Spinal cord (tissue), 10 donors: ENCODE measurements at places on chromosomes 6 and 20. TPM values are rescaled to one million over a fixed set of nuclear protein-coding genes. Genes with fewer than 3 reads are reported as not detected.

GRCh38 chr6:13080462-13081188 is 247.7 kb downstream of the TBC1D7 start:
- no peak for DNase-seq

DNA sequence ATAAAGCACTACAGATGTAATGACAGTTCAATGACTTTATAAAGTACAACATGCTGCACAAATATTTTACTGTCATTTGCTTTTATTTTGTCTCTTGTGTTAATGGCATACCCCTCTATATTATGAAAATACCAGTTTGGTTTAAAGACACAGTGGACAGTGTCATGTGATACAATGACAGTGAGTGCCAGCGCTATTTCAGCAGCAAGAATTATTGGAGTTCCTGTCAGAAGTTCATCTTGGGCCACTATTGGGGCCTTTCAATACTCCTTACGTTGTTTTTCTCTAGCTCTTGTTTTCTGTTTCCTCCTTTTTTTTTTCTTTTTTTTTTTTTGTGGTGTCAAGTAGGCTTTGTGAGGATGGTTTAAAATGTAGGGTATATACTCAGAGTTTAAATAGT is 232.5 kb downstream of the FARS2 start:
- DNase-seq: no peak

DNA sequence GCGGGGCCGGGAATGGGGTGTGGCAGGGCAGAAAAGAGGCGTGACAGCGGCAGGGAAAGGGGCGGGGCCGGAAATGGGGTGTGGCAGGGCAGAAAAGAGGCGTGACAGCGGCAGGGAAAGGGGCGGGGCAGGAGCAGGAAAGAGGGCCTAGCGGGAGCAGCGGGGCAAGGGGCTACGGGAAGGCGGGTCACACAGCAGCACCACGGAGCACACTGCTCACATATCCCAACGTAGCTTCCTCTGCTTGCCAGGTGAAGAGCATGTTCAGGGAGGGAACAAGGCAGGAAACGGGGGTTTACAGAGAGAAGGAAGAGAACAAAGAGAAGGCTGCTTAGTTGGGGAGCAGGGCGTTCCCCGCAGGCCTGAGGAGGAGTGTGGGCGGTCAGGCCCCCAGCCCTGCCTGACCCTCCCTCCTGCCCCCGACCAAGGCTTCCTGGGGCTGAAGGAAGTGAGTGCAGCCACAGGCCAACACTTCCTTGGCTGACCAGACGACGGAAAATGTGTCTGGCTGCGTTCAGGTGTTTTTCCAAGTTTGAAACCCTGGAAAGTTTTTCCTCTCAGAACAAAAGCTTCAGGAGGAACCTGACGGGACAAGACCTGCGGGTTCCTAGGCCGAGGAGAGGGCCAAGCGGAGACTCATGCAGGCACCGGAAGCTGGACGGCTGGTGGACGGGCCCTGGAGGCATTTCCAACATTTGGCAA is 13.8 kb downstream of the UCKL1 start:
- DNase-seq: no peak

DNA sequence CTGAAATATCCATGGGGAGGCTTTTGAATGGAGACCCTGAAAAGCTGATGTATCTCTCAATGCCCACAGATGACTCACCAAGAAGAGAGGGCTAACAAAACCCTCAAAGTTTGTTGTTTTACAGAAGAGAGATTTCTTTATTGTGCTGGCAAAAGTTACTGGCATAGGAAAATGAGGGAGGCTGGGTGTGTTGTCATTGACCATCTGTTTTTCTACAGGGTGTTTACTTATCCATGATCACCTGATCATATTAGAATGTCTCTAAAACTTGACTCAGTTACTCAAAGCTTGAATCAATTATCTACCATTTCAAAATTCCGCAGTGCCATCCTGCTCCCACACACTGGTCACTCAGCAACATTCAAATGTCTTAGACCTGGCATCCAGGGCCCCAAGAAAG is 9.8 kb downstream of the NCOA6 start:
- no peak for DNase-seq

DNA sequence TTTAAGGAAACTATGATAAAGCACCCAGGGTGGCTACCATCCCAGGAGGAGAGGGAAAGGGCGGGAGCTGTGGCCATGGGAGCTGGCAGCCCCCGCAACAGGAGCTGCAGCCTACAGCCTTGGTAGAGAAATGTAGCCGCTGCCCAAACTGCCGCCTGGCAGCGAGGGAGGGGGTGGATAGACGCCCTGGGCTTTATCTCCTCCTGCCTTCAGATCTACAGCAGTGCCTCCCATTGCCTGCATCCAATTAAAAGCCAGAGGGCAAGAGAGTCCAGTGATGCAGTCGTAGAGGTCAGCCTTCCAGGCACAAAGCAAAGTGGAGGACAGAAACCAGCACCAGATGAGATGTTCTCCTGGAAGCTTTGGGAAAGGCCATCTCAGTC is 35.0 kb upstream of the ZFAND3 start:
- DNase-seq: no peak

GRCh38 chr6:55397986-55398385 is 70.7 kb downstream of the GFRAL start:
- no peak for DNase-seq

GRCh38 chr20:3590164-3590563 is 73.0 kb downstream of the GFRA4 start:
- no peak for DNase-seq

GRCh38 chr20:23092861-23093495 is 6.9 kb upstream of the CD93 start:
- no peak for DNase-seq

GRCh38 chr6:149499066-149499465 is 14.3 kb upstream of the ZC3H12D start:
- no peak for DNase-seq

DNA sequence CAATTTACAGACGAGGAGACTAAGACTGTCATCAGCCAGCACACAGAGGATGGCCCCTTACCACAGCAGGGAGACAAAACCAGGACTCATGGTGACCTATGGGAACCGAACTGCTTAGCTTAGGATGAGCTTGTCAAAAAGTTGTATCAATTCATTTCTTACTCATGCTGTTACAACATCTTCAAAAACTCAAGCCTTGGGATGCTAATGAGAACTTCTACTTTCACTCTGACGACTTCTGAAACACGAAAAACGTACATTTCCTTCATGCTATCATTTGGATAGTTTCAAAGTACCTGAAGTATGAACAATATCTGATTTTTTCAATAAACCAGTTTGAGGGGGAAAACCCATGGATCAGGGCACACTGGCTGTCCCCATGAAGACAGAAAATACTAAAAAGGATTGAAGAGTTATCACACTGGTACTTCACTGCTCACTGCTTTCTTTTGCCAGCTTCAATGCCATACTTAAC is 31.9 kb downstream of the HIVEP2 start:
- no peak for DNase-seq

GRCh38 chr6:75154973-75155372 is 50.9 kb downstream of the COL12A1 start:
- no peak for DNase-seq

GRCh38 chr20:12638633-12639312 is 370.0 kb upstream of the SPTLC3 start:
- DNase-seq: no peak

DNA sequence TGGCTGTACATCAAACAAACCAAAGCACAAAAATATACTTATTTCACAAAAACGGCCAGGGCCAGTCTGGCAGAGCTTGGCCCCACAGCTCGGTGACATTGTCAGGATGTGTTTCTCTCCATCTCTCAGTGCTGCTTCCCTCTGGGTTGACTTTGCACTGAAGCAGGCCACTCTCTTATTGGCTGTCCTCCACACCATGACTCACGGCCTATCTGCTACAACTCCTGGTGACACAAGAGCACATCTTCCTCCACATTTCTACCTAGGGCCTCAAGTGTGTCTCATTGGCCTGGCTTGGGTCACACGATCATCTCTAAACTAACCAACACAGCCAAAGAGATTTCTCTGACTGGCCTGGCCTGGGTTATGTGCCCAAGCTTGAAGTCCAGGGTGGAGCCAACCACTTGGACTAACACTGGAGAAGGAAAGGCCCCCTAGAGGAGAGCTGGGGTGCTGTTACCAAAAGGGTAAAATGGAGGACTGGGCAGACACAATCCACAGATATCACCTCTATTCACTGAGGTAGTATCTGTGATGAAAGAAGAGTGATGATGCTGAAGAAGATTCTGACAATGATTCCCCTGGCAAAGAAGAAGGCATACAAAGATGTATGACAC is 159.8 kb upstream of the TSHZ2 start:
- no peak for DNase-seq

CLVS2 gene
- total RNA-seq: 30.1 TPM

SIRPA gene
- 22.1 TPM for total RNA-seq

PAK5 gene
- 7.5 TPM for total RNA-seq

OR2H1 gene
- total RNA-seq: not detected

AGPAT4 gene
- 51.1 TPM for total RNA-seq

RHAG gene
- total RNA-seq: 2.4 TPM

GPRC6A gene
- not detected for total RNA-seq

BTNL2 gene
- total RNA-seq: not detected
